AG20443 (cell line): ENCODE measurements at places on chromosomes 7 and 10.
A peak's percentile ranks its signal among the peaks of the same experiment; 100 is the strongest.

- peak; percentile 48 for DNase-seq
These were observed 78.0 kb downstream of the ARL5B start for GRCh38 chr10:18737236-18737635.

DNA sequence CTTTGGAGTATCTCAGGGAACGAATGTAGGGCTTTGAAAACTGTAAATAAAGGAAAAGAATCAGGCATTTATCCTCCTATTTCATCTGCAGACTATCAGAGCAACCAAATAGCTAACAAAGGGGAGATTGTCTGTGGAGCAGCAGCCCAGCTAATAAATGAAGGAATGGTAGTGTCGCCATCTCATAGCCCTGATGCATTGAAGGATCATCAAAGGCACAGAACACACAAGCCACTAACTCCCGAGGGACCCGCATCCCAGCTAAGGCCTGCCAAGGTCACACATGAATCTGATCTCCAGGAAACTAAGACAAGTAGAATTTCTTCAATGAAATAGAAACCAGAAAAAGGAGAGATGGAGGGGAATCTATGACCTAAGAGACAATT is 38.2 kb downstream of the CALML5 start:
- no peak for DNase-seq

DNA sequence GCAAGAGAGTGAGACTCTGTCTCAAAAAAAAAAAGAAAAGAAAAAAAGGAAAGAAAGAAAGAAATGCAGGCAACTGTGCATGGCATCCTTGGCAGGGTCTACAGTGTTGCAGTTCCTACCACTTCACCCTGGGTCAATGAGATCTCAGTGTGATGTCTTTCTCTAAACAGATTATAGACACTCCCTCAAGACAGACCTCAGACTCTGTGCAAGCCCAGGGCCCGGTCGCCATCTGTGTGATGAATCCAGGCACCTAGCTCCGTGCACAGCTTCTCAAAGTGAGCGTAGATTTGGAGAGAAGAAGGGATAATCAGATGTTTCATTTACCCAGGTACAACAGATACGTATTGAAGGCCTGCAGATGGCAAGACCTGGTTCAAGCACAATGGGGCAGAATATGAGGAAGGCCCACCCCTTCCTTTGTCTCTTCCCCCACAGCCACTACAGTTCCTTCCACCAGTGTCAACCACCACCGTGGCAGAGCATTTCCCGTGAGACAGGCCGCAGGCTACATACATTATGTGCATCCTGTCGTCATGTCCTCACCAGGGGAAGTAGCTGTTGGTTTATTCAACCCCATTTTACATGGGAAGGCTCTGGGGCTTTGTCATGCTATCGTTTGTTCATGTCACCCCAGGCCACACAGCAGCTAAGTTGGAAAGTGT is 471.7 kb upstream of the GALNT17 start:
- no peak for DNase-seq

DNA sequence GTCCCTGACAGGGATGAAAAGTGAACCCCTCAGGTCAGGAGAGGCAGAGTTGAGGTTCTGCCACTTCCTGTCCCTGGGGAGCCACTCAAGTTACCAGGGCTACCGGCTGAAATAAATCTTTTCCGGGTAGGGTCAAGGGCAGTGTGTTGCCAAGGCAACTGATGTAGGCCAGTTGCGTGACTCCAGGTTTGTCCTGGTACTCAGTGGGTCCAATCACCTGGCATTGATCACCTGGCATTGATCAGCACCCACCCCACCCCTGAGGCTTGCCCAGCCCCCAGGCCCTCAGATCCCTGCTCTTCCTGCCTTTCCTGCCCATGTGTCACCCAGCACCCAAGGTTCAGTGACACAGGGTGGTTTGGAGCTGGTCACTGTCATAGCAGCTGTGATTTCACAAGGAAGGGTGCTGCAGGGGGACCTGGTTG is 5.9 kb downstream of the SAP25 start:
- DNase-seq, result no peak

DNA sequence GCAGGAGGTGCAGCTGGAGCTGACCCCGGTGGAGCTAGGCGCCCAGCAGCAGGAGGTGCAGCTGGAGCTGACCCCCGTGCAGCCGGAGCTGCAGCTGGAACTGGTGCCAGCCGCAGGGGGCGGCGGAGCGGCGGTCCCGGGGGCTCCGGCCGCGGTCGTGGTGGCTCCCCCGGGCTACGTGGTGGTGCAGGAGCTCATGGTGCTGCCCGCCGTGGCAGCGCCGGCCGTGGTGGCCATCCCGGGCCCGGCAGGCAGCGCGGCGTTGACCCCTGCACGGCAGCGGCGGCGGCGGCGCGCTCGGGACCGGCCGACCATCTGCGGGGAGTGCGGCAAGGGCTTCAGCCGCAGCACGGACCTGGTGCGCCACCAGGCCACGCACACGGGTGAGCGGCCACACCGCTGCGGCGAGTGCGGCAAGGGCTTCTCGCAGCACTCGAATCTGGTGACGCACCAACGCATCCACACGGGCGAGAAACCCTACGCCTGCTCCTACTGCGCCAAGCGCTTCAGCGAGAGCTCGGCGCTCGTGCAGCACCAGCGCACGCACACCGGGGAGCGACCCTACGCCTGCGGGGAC is 6.8 kb downstream of the ZNF853 start:
- no peak for DNase-seq

DNA sequence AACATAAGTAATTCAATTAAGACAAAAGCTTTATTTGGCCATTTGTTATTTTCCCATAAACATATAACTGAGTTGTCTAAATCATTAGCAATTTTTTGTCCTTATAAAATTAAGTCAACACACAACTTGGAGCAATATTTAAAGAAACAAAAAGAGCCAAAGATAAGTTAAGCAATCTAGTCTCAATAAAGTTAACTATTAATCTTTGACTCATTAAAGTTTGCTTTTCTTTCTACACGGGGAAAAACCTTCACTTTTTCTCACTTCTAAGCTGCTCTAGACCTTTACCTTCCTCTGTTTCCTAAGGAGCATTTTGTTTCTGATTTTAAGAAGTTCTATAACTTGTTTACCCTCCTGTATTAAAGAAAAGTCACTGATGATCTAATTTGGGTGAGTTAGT is 867.1 kb upstream of the PHF14 start:
- no peak for DNase-seq

- no peak for DNase-seq
These were observed 154.4 kb upstream of the ASAH2 start for GRCh38 chr10:50405723-50406122.

DNA sequence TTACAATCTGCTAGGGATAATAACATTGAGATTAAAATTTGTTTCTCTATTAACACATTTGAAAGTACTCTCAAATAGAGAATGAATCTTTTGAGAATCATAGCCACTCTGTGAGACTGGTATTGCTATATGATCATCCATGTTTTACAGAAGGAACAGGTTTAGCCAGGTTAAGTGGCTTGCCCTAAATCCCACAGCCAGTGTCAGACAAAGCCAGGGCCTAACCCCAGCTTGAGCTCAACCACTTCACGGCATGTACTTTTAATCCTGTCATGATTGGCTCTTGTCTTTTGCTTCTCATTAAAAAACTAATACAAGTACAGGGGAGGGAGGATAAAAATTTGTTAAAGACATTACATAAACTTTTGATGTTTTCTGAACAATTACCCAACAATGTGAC is 3.8 kb upstream of the ZNRF2 start:
- DNase-seq, result no peak
